ENCODE measurements at places on chromosomes 1 and 21. TPM values are rescaled to one million over a fixed set of nuclear protein-coding genes. Genes with fewer than 3 reads are reported as not detected.

Gene S100A7
- total RNA-seq: not detected

Gene KRTAP19-3
- not detected for total RNA-seq

Gene RPS27
- total RNA-seq: 2,236 TPM

Gene CGN
- 0.94 TPM for total RNA-seq

Gene MKNK1
- total RNA-seq: 21.6 TPM

Gene PADI1
- not detected for total RNA-seq

Gene CNIH4
- 38.6 TPM for total RNA-seq

Gene FCRL1
- 0.11 TPM for total RNA-seq

Gene FNDC5
- not detected for total RNA-seq

Gene APCS
- total RNA-seq: 0.25 TPM

Gene CD84
- total RNA-seq: 7.7 TPM

Gene ETNK2
- 0.99 TPM for total RNA-seq

Gene CRNN
- total RNA-seq: not detected

Gene GNG4
- total RNA-seq: 0.58 TPM

Gene FAM72C
- total RNA-seq: 1.9 TPM

Gene LCE2C
- total RNA-seq: not detected

Gene KRTAP19-1
- total RNA-seq: not detected

Gene ZNF683
- 0.30 TPM for total RNA-seq

Gene SLC22A15
- 0.05 TPM for total RNA-seq

Gene RNF186
- total RNA-seq: not detected

Gene SPRR2B
- not detected for total RNA-seq

Gene HSF2BP
- 1.9 TPM for total RNA-seq

Gene SPRR3
- total RNA-seq: not detected

Gene LIN28A
- 0.37 TPM for total RNA-seq

Gene ANKRD35
- total RNA-seq: 0.05 TPM

Gene DIO1
- total RNA-seq: not detected

Gene S100A5
- 0.95 TPM for total RNA-seq

Gene XCL2
- 79.9 TPM for total RNA-seq

Gene HUNK
- total RNA-seq: 0.05 TPM

Gene SLAMF9
- not detected for total RNA-seq

Gene GRIK3
- total RNA-seq: not detected

Gene LRRC38
- total RNA-seq: not detected

Gene BSND
- not detected for total RNA-seq

Gene C1orf226
- not detected for total RNA-seq

Gene ALG14
- 4.3 TPM for total RNA-seq

Gene CFAP410
- total RNA-seq: 30.2 TPM

Gene FCRL2
- total RNA-seq: not detected

Gene SLC9C2
- total RNA-seq: not detected

Gene PDPN
- not detected for total RNA-seq

Gene FAM167B
- total RNA-seq: not detected

Gene CD5L
- total RNA-seq: not detected

Gene PFDN2
- 238 TPM for total RNA-seq

Gene DNTTIP2
- 141 TPM for total RNA-seq

Gene FCRL6
- total RNA-seq: not detected

Gene ARHGEF2
- total RNA-seq: 144 TPM

Gene EXTL1
- total RNA-seq: not detected

Gene L1TD1
- total RNA-seq: 0.13 TPM
